Activated T-cell treated with anti-CD3 and anti-CD28 coated beads, Interleukin-2, amount 50 U/mL, for 4 hours (primary cell): ENCODE measurements at places on chromosomes 13 and 19. TPM values are rescaled to one million over a fixed set of nuclear protein-coding genes. Genes with fewer than 3 reads are reported as not detected.

DNA sequence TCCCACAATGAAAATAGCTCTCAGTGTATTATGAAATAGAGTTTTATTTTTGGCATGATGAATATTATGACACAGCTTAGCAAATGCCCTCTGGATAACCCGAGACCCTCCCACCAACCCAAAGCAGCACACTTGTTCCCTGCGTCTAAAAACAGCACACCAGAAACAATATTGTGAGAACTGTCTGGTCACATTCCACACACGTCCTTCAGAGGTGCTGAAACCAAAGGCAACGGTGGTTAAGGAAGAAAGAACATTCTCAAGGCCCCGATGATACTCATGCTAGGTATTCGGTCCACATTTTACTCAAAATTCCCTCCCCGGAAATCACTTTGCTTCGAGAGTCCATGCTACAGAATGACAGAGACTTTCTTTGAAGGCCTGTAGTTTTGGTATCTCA, 156.7 kb downstream of the SLC7A1 start:
- no peak for DNase-seq

GRCh38 chr19:57682226-57682766, 519 bp downstream of the ZNF551 start:
- DNase-seq: no peak

- DNase-seq: no peak
Measured at GRCh38 chr13:28654276-28654675, 4.7 kb upstream of the POMP start.

- no peak for DNase-seq
Measured at GRCh38 chr13:57582032-57582431, 49.5 kb upstream of the PCDH17 start.

- DNase-seq: no peak
Measured at GRCh38 chr13:27024776-27025492, 146.7 kb downstream of the USP12 start.

DNA sequence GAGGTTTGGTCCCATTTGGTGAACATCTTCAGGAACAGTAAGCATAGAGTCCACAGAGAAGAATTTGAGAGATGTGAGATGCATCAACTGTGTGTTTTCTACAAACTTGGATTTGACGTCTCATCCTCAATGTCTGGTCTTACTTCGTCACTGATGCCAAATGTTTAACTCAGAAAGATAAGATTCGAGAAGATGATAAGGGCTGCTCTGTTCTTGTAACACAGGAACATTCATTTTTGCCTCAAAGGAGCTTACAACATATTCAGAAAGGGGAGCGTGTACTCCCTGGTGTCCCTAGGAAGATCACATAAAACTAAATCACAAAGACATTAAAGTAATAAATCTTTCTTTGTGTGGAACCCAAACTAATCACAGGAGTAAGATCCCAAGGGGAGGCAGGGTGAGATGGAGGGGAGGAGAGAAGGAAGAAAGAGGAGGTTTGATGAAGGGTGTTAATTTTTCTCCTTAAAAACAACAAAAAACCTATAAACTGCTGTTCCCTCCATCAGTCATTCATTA, 247.7 kb upstream of the IRS2 start:
- no peak for DNase-seq

DNA sequence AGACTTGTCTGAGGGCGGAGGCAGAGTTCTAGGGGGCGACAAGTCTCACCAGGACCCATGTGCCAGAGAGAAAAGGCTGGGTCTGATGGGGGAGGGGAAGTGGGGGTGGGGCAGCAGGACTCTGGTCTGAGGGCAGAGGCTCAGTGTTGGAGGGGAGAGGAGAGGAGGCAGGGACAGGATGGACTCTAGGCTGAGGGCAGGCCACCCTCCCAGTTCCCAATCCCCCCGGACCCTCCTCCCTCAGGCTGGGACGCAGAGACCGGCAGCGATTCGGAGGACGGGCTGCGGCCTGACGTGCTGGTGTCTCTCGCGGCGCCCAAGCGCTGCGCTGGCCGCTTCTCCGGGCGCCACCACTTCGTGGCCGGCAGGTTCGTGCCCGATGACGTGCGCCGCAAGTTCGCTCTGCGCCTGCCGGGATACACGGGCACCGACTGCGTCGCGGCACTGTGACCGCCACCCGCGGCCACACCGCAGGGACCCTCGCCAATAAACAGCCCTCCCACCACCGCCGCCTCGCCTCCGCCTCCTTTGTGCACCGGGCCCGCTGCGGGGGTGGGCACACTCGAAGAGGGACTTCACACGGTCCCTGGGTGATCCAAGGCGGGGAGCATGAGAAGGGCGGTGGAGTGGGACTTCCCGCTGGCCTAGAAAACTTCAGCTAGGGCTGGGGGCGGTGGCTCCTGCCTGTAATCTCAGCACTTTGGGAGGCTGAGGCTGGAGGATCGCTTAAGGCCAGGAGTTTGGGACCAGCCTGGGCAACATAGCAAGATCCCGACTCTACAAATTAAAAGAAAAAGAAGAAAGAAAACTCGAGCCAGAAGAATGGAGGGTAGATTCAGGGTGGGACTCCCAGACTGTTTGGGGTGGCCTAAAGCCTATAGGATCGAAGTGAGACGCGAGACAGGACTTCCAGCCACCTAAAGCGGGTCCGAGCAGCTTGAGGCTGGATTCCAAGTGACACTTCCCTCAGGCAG, 703 bp upstream of the CILP2 start:
- peak; percentile 28 for DNase-seq

The ZNF57 gene
- 4.1 TPM for total RNA-seq

The RUBCNL gene
- total RNA-seq: 1.8 TPM

GRCh38 chr13:97352815-97353214, 81.2 kb upstream of the RAP2A start:
- no peak for DNase-seq

- no peak for DNase-seq
Measured at GRCh38 chr19:53982611-53983010, 8.8 kb upstream of the CACNG6 start.

- no peak for DNase-seq
Measured at GRCh38 chr13:29103065-29103800, 283.1 kb downstream of the MTUS2 start.

GRCh38 chr19:43534816-43535761, 2.1 kb downstream of the ZNF575 start:
- peak; percentile 27 for DNase-seq

DNA sequence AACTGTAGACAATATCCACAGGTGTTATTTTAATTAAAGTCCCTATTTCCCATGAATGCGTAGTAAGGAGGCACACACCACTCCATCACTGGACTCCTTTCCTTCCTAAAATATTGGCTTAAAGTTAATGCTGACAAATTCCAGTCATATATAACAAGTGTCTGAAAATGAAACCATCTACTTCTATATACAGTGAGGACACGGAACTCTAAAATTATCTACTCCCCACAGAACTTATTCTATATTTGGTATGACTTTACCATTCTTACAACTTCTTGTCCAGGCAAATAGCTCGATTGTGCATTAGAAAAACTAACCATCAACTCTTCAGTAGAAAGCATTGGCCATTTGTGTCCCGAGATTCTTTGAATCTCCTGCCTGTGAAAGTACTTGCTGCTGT, 1560.2 kb downstream of the EFNB2 start:
- DNase-seq: no peak

The C1QTNF9B gene
- not detected for total RNA-seq

GRCh38 chr13:98664047-98664446, 87.1 kb upstream of the STK24 start:
- peak; percentile 57 for DNase-seq

The CEACAM19 gene
- 0.74 TPM for total RNA-seq

- DNase-seq: no peak
Measured at GRCh38 chr13:36357231-36357630, 11.0 kb upstream of the SPART start.

The BCAM gene
- 0.33 TPM for total RNA-seq

The SULT2B1 gene
- total RNA-seq: not detected

DNA sequence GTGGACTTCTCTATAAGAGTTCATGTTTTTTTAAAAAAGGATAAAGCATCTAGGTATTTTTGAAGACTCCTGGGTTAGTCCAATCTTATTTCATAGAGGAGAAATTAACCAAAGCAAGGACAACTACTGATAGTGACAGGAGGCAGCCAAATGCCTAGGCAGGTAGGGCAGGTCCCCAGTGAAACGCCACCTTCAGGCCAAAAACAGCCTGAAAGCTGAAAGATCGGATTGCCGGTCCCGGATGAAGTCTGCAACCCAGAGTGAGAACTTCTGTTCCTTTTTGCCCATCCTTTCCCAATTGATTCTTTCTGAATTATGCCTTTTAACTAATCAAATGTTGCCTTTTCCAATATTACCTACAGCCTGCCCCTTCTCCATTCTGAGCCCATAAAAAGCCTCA, 6.1 kb upstream of the GGACT start:
- no peak for DNase-seq

DNA sequence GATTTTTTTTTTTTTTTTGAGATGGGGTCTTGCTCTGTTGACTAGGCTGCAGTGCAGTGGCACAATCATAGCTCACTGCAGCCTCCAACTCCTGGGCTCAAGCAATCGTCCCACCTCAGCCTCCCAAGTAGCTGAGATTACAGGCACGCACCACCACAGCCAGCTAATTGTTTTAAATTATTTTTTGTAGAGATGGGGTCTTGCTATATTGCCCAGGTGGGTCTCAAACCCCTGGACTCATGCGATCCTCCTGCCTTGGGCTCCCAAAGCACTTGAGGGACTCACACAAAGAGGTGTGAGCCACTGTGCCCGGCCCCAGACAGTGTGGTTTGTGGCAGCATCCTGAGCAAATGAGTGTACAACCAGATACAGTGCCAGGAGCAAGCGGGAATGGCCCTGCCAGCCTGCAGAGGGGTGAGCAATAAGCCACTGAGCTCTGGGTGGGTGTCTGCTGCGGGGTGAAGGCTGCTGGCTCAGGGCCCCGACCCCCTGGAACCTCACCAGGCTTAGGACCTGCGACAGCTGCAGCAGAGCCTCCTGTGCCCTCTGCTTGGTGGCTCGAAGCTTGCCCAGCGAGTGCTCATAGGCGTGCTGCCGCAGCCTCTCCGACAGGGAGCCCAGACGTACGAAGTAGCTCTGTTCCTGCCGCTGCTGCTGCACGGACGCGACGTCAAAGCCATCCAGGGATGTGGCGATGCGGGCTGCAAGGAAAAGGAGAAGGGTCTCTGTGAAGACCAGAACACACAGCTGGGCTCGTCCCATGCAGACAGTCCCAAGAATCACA, 15.9 kb upstream of the TICAM1 start:
- DNase-seq: no peak

GRCh38 chr19:31074199-31075125, 274.8 kb downstream of the TSHZ3 start:
- no peak for DNase-seq

The LILRB2 gene
- not detected for total RNA-seq

- DNase-seq: peak; percentile 56
Measured at GRCh38 chr13:52195401-52195837, 36.0 kb upstream of the NEK3 start.

GRCh38 chr13:96822895-96823294, 171.4 kb downstream of the OXGR1 start:
- DNase-seq: no peak
